ENCODE measurements at places on chromosomes 6 and 20.

DNA sequence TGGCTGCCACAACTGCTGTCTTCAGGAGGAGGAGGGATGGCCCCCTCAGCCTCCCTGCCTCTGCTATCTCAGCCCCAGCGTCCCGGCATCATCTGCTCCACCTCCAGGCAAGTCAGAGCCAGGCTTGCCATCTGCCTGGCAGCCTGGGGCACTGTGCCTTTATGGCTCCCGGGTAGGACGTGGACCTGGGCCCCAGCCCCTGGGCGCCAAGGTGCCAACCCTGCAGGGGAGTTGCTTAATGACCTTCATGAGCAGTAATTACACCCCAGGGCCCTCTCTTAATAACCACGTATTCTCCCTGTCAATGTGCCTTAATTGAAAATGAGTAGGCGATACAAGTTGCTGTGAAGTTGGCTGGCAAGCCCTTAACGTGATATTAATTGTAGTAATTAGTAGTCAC is 122.1 kb upstream of the MLN start:
- no peak for DNase-seq

DNA sequence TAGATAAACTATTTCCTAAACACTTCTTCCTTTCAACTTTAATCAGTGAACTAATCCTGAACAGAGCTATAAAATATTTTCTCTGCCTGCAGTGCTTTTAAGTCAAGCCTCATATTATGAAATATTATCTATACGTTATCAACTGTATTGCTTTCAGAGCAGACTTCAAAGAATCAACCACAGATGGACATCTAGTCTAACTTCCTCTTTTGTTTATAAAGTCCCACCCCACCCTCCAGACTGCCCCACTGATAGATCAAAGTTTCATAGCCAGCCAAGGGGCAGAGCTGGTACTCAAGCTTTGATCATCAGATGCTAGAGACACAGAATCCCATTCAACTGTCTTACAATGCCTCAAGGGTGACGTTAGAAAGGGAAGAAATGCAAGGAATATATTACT is 308.3 kb downstream of the LAMA2 start:
- peak; percentile 41 for DNase-seq

DNA sequence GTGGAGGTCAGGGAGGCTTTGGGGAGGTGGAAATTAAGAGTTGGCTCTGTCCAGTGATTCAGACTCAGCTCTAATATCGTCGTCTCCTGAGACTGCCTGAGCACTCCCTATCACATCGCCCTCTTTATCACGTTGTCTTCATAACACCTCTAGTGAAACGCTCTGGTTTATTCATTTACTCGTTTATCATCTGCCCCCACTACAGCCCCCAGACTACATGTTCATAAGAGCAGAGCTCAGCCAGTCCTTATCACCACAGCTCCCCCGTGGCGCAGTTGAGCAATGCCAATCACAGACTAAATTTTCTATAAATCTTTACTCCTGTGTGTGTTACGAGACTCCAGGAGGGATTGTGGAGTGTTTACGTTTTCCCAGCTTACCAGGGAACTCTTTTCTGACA is 316.2 kb downstream of the ADGRB3 start:
- no peak for DNase-seq

- DNase-seq = no peak
These were observed 44.9 kb downstream of the ISM1 start for GRCh38 chr20:13265941-13266340.

GRCh38 chr20:39076958-39077357 is 114.8 kb downstream of the DHX35 start:
- DNase-seq = no peak

GRCh38 chr20:25686081-25687067 is 10.3 kb downstream of the ZNF337 start:
- no peak for DNase-seq

- no peak for DNase-seq
These were observed 270.3 kb downstream of the NKAIN2 start for GRCh38 chr6:124073820-124074587.

DNA sequence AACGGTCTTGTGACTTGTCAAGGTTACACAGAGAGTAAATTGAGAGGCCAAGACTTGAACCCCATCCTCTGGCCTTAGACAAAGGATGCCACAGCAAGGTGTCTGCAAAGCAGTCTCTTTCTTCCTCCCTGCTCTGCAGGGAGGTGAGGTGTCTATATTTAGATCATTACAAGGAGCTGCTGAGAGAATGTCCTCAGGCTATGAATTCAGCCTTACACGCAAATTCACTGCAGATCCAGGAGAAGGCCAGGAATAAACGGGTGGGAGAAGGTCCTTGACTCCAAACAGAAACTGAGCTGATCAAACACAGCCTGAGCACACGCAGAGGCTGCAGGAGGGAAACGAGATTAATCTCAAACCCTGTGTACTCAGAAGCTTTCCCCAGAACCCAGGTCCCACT is 48.6 kb upstream of the PTPRT start:
- DNase-seq = no peak

- DNase-seq = no peak
These were observed 77.9 kb downstream of the PCSK2 start for GRCh38 chr20:17304774-17305173.

DNA sequence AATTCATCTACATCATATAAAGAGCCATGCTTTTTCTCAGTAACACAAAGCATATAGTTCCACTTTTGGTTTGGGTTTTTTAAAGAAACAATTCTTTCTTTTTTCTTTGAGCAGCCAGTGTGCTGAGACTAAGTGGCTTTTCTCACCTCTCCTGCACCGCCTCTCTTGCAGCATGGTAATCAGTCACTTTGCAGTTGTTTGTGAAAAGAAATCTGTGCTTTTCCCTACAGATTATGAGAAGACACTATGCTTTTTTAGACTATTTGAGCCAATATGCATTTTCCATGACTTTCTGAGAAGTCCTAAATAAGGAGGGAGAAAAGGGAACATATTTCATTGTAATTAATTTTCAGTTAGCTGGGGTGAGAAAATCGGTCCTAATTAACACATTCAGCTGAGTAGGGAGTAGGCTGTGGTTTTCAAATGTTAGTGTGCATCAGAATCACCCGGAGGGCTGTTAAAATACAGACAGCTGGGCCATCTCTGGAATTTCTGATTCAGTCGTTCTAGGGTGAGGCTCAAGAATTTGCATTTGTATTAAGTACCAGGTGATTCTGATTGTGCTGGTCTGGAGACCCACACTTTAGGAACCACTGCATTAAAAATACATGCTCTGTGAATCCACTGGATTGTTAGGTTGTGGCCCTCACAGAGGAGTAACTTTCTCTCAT is 155.2 kb downstream of the TINAG start:
- no peak for DNase-seq

DNA sequence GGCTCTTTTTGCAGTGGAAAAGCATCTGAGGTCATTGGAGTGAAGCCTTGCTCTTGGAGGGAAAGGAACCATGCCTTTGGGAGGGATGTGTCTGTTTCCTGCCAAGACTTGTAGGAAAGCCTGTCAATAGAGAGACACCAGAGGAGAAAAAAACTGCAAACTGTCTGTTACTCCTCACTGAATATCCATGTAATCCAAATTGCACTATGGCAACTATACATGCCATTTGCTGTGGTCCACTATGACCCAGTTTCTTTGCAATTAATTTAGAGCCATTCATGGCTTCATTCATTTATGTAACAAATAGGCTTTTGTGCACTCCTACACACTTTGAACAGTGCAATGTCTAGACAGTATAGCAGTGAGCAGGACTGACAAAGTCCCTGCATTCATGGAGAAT is 296.5 kb downstream of the SLC35F1 start:
- DNase-seq = no peak

DNA sequence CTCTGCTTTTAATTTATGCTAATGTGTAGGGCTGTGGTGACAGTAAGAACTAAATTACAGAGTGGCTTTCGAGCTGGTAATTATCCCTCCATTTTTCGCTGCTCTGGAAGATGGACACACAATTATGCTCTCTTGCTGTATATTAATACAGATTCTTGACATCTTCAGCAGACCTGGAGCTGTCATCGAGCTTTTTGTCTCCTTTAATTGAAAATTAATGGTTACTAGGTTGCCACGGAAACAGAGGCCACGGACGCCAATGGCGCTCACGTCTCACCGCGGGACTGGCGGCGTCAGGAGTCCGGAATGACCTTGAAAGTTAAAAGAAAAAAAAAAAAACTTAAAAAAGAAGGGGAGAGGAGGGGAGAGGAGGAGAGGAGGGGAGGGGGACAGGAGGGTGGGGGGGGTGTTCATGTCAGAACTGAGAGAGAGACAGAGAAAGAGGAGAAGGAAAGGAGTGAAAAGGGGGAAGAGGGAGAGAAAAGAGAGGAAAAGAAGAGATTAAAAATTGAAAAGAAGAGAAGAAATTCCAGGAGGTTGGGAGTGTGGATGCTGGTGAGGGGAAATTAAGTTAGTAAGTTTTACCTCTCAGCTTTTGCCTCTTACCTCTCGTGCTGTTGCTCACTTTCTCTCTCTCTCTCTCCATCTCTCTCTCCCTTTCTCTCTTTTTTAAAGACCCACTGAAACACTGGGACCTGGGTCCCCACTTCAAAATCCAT is 22.1 kb upstream of the FOXP4 start:
- no peak for DNase-seq

- DNase-seq = no peak
These were observed 15.5 kb downstream of the TMEM151B start for GRCh38 chr6:44285552-44286284.

DNA sequence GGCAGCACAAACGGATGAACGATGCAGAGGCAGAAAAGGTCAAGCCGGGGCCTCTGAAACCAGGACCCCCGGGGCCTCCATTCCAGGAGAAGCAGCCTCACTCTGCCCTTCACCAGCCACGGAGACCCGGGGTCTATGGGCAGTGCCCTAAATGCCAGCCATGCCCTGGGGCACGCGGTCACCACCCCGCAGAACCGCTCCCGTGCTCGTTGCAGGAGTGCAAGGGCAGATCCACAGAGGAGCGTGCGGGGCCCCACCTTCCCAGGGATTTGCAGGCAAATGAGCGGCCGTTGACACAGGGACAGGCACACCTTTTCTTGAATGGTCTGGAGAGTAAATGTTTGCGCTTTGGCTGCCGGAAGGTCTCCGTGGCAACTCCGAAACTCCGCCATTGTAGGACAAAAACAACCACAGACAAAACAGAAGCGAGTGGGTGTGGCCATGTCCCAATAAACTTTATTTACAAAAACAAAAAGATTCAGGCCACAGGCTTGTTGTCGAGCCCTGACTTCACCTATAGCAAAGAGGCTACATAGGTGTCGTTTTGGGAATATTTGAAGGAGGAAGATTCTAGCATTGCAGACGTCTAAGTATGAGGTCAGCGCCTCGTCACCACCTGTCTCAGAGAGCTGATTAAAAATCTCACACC is 163.3 kb downstream of the TAF4 start:
- no peak for DNase-seq

DNA sequence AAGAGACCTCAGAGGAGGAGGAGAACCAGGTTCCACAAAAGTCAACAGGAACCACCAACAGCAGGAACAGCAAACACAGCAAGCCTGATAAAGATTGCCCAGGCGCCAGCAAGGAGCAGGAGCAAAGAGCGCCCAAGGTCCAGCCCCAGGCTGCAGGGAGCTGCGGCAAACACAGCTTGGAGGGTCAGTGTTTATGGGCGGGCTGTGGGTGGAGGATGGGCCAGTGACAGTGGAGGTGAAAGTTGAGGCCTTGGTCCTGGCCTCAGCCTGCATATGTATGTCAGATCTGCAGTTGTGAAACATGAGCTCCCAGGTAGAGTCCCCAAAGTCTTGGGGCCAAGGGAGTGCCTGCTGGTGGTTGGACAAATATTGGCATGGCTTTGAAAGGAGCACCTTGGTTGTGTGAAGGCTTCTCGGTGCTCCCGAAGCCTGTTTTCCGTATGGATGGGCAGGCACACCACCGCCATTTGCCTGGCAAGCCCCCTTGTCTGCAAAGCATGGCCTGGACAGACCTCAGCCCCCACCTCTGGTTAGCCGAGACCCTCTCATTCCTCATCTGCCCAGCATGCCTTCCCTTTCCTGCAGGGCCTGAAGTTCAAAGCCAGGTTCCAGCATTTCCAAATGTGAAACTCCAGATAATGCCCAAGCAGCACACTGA is 2.0 kb upstream of the CAPN11 start:
- no peak for DNase-seq

DNA sequence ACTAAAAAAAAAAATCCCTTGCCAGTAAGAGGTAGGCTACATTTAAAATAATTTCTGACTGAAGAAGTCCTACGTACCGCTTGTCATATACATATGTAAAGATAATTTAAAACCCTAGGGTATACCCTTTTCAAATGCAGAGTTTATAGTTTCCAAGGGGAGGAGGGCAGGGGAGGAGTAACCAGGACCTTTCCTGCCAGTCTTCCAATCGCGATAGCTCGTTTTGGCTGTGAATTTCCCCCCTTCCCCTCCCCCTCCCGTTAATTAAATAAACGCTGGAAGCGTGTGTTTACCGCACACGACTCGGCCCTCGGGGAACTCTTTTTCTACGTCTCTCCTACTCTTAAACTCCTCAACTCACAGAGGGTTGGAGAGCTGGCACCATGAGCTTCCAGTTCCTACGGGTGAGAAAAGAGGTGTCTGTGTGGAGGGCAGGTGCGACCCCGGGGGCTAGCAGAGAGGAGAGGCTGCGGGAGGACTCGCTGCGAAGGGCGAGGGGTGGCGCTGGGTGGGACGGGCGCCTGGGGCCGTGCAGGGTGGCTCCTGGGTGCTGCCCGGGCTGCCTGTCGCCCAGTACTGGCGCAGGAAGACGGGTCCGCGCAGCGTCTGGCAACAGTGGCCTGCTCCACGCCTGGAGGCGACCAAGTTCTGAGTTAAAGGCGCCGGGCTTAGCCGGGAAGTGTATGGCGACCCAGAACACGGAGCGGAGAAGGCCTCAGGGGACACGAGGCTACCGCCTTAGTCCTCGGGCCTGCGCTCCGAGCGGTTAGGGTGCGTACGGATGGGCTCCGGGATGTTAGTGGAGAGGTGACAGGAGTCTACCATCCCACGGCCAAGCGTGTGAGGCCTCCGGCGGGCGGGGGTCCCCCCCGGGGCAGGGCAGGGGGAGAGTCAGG is 4.1 kb upstream of the TFAP2C start:
- no peak for DNase-seq

DNA sequence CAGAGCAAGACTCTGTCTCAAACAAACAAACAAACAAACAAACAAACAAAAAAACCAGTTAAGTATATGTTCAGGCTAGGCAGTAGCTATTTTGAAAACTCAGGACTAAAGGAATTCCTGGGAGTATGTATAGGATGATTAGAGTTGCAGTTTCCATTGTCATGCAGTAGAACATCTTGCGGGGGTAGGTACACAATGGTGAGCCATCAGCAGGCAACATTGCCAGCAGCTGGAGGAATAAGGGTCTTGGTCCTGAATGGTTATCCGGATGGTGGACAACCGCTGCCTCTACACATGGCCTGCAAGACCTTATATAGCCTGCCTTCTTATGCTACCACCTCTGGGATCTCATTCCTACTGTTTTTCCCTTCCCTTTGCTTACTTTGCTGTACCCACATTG is 297.5 kb downstream of the SOX4 start:
- DNase-seq = no peak

DNA sequence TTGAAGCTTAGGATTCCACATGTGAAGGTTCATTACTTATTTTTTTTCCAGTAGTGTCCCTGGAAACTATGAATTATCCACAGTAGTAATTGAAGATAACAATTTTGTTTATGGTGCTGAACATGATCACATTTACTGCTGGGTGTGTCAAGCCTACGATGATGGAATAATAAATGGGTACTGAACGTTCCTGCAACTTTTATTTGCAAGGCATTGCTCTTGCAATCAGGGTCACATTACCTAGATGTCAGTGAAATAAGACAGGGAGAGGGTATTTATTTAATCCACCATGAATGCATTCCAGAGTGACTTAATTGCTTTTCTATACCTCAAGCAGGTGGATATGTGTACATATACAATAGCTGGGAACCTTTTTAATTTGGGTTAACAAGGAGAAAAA is 27.0 kb upstream of the MLIP start:
- DNase-seq = no peak

- no peak for DNase-seq
These were observed 8.8 kb upstream of the EDEM2 start for GRCh38 chr20:35155936-35156335.

GRCh38 chr20:45861221-45862075 is 4.0 kb downstream of the ZSWIM3 start:
- no peak for DNase-seq

Measured in MV-4-11 (cell line).